ENCODE measurements at places on chromosomes 13 and 19.

DNA sequence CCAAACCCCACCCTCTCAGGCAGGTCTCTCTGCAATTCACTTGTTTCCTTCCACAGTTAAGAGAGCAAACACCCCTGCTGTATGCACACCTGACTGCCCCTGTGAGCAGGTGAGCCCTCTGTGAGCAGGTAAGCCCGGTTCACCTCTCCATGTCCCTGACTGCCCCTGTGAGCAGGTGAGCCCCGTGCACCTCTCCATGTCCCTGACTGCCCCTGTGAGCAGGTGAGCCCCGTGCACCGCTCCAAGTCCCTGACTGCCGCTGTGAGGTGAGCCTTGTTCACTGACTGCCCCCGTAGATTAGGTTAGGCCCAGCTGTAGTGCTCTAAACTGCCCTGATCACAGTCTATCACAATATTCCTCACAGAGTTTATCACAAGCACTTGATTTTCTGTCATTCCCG lies 29.2 kb downstream of the TMTC4 start:
- DNase-seq = no peak

GRCh38 chr13:52162279-52163101 lies 3.1 kb upstream of the NEK3 start:
- no peak for DNase-seq

- DNase-seq = no peak
These were observed 237.3 kb downstream of the NALCN start for GRCh38 chr13:101179021-101179420.

DNA sequence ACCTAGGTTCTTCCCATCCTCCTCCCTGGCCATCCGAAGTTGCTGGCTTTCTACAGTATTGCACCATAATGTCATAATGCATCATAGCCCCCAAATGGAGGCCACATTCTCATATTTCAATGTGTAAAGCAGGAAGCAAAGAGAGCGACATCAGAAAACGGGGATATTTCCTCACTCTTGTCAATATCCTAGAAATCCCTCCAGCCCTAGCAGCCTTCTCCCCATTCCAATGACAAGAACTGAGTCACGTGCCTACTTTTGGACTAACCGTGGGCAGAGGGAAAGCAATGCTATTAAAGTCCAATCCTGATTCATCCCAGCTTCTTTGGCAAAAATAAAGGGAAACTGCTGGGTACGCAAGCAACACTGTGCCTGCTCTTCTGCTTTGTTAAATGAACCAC lies 4.3 kb upstream of the RAP2A start:
- no peak for DNase-seq

DNA sequence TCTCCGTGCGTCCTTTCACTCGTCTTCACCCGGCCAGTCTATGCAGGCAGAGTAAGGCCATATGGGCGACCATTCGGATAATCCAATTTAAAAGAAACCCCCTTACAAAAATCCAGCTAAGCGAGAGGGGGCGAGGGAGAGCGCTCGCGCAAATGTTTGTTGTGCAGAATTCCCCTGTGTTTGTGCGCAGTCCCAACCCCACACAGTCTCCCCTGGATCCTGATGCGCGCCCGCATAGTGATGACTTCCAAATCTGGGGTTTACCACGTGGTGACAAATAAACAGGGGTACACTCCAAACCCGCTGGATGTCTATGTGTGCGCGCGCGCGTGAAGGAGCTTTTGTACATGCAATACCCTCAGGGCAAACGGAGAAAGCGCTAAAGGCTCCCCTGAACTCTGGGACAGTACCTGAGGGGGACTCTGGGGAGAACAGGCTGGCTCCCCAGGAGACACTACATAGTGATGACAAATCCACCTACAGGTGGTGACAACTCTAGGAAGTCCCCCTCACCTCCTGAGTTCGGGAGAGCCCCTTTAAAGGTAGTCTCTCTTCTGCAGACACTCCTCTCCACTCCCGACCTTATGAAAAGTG lies 8.5 kb downstream of the SOX21 start:
- no peak for DNase-seq

DNA sequence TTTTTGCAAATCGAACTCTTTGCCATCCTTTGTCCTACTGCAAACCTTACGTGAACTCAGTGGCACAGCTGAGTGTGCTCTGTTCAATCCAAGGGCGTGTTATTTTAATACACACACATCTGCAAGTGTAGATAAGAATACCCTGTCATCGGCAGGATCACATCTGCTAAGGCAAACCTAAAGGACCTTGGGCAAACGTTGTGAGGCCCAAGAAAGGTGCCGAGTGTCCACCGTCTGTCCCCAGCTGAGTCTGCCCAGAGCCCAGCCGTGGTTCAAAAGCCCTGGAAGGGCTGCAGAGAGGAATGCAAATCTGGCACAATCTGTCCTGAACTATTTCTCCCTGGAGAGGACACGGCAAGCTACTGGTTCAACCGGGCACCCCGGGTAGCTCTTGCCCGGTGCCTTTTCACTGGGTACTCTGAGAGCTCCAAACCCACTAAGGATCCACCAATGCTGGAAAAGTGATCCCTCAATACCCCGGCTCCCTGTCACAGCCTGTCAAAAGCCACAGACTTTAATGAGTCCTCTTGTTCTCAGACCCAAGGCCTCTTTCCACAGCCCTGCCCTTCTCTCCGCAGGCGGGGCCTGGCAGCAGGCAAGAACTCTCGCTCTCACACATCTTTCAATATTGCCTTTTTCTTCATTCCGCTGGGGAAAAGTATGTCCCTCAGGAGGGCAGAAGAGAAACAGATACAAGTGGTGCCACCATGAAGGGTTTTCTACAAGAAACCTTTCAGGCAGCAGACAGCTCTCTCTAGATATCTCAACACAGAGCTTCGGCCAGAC lies 17.0 kb downstream of the SLC7A1 start:
- DNase-seq = no peak

- DNase-seq = no peak
These were observed 5.4 kb upstream of the RASAL3 start for GRCh38 chr19:15469513-15470297.

All from CD4-positive, alpha-beta T cell treated with Interleukin-1 beta for 1 hour (primary cell).